Dermis microvascular lymphatic vessel endothelial cell (primary cell): ENCODE measurements at places on chromosomes 4 and X. TPM values are rescaled to one million over a fixed set of nuclear protein-coding genes. Genes with fewer than 3 reads are reported as not detected.

Gene LRCH2
- 7.6 and 10.6 TPM in 2 replicates for total RNA-seq

Gene GDPD2
- not detected in 2 replicates for total RNA-seq

DNA sequence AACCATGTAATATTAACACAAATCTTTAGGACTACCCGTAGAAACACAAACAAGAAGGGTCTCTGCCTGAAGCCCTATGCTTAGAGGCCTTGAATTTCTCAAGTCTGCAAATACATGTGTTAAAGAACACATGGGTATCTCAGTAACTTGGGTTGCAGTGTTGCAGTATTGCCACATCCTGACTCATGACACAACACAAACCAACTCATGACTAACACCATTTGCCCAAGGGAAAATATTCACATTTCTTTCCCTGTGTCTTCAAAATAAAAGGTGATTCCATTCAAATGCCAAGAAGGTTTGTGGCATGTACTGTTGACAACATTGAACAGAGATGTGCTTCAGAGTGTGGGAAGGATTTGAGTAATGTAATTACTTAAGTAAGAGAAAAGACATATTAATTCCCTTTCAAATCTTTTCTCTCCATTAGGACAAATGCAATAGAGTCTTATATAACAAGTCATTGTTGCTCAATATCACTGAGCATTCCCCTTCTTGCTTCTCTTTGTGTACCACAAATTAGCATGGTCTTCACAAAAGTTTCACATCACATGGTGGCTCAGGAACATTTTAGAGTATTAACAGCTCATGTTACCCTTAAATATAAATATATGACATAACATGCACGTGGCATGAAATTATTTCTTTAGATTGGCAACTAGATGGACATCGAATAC lies 487.1 kb downstream of the STPG2 start:
- no peak for DNase-seq

DNA sequence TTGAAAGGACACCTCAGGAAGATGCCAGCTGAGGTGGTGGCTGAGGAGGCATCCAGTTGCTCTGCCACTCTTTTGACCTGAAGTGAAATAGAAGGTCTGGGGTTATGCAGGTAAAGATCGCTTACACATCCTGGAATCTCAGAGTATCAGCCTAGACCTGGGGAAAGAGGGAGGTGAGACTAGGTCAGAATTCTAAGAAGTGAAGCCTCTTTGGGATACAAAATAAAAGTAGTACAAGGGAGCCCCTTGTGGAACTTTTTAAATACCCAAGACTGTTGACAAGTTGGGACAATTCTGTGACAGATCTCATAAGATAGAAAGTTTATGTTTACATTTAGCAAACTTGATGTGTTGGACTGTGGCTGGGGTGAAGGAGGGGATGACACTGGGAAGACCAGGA lies 263.1 kb downstream of the SPRY1 start:
- no peak for DNase-seq

- no peak for DNase-seq
Observed at GRCh38 chr4:48588230-48589097, 98.4 kb downstream of the ZAR1 start.

- no peak for DNase-seq
Observed at GRCh38 chr4:100746141-100746739, 228.4 kb upstream of the EMCN start.

DNA sequence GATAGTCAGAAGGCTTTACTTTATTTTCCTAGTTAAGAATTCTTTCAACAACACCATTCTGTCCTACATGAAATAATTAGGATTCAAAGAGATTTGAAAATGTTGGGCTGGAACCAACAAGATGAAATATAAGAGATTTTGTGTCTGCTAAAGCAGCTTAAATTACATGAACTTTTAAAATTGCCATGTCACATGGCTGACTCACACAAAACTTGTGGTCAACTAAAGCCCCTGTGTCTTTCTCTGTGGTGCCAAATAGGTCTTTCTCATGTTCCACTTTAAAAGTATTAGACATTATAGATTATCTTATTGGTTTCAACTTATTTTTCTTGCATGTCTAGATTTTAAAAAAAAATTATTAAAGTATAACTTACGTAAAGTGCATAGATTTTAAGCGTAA lies 60.8 kb upstream of the FHL1 start:
- DNase-seq: no peak
